ENCODE measurements at places on chromosomes 6 and 20.

GRCh38 chr6:165920896-165921671 lies 246.6 kb downstream of the TBXT start:
- DNase-seq, result no peak

- DNase-seq, result no peak
These were observed 258.7 kb downstream of the THBS2 start for GRCh38 chr6:168994956-168995355.

- DNase-seq, result no peak
These were observed 21.8 kb upstream of the NAA20 start for GRCh38 chr20:19995220-19995863.

DNA sequence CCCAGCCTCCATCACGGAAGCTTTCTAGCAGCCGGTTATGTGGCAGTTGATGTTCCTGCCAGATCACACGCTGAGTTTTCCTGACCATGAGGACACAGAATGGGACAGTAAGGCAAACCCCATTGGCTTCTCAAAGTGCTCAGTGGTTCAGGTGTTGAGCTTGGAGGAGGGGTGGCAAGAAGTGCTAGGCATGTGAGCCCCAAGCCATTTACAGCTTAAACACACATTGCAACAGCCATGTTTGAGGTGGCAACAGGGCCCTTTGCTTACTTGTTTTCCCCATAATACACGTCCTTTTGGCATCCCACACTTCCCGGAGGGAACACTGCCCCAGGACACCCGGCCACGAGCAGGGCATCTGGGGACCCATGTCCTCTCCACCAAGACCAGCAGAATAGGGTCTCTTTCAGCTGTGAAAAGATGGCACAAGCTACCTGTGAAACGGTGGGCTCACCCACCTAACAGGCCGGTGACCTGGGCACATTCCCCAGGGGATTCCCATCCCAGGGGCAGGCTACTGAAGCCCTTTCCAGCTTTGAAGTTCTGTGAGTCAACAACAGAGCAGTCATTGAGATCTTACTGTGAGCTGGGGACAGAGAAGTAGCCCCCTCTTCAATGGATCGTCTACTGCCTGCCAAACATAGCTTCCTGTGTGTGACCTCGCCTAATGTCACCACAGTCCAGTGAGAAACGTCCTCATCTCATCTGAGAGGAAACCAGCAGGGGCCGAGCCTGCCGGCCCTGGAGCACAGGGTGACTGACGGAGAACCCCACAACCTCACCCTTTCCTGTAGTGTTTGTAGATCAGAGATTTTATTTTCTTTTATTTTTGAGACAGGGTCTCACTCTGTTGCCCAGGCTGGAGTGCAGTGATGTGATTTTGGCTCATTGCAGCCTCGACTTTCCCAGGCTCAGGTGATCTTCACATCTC lies 4.0 kb upstream of the TLDC2 start:
- DNase-seq, result no peak

GRCh38 chr6:2560917-2561698 lies 189.6 kb downstream of the MYLK4 start:
- no peak for DNase-seq

DNA sequence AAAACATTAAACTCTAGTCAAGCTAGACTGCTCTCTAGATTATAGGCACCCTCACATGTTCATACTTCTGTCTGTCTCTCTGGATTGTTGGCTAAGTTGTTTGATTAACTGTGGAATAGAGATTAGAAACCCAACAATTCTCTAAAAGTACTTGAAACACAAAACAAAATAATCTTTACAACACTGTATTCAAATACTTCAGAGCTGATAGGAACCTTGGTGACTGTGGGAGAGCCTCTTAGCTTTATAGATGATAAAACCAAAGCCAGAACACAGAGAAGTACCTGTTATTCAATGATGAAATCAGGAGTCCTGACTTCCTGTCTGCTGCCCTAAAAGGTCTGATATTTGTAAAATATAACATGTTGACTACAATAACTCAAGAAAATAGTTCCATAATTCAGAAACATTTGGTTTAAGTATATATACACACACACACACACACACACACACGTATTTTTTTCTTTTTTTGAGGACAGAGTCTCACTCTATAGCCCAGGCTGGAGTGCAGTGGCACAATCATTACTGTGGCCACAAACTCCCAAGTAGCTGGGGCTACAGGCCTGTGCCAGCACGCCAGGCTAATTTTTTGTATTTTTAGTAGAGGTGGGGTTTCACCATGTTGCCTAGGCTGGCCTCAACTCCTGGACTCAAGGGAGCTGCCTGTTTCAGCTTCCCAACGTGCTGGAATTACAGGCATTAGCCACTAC lies 222.0 kb downstream of the FUT9 start:
- DNase-seq, result no peak

DNA sequence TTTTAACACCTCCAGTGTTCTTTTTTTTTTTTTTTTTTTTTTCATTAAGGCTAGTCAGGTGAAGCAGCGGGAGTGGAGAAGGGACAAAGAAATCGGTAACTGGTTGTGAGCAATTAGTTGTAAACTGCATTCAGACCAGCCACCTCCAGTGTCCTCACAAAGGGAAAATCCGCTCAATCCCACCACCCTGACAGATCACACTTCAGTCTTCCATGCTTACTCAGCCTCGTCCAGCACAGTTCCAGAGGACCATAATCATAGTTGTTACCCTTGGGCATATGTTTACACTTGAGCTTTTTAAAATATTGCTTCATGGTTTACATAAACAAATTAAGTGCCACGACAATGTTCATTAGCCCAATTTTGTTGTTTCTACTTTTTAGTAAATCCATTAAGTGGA lies 10.2 kb downstream of the DYNLRB1 start:
- no peak for DNase-seq

DNA sequence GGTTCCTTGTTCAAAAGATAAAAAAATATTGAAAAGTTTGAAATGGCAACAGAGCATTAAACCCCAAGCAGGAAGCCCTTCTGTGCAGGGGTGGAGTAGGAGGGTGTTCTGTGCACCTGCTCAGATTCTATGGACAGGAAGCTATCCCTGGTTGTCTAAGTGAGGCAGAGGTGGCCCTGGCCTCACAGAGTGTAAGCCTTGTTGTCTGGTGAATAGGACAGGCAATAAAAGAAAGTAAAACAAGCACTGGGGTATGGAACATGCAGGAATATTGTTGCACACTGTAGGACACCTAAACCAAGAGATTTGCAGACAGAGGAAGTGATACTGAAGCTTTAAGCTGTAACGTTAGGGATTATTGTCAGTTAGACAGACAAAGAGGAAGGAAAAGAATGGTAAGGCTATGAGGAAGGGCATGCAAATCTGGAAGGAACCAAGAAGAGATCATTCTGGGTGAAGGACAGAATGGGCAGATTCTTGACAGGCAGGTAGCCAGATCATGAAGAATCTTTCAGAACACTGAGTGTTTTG lies 66.8 kb downstream of the TBC1D7 start:
- DNase-seq, result no peak

Measured in ureter (tissue), 1 donor.